Renal cortical epithelial cell (primary cell): ENCODE measurements at places on chromosomes 3 and 15.

- no peak for DNase-seq
Observed at GRCh38 chr15:26516102-26516980, 256.5 kb downstream of the GABRB3 start.

DNA sequence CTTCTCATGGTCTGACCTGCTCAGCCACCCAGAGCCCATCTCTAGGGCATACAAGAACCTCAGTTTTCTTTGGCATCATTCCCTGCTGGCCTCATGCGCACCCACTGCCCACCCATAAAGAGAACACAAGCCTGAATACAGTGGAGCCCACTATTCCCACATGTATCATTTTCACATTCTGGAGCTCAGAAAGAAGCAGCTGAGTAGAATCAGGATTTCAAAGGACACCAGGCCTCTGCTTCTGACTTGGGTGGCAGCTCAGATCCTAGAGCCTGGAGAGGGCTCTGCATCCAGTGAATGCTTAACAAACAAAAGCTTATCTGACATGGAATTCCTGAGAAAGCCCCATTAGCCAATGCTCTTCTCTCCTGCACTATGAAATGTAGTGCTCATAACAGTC is 34.7 kb downstream of the RBP2 start:
- no peak for DNase-seq

- peak; percentile 86 for DNase-seq
Observed at GRCh38 chr3:134009345-134010000, 20.3 kb downstream of the SLCO2A1 start.

GRCh38 chr15:92637626-92638025 is 17.9 kb downstream of the FAM174B start:
- DNase-seq = no peak

DNA sequence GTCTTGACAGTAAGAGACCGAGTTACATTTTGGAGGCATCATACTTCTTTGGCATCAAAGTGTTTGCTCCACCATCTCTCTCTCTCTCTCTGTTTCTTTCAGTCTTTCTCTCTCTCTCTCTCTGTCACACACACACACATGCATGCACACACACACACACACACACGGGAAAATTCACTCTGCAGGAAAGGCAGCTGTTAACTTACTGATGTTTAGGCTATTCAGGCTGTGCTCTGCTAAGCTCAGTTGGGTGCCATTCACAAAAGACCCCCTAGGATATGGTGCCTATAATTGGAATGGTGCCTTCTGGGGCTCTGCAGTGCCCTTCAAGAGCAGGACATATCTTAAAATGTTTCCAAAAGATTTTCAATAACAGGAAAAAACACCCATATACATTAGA is 78.2 kb downstream of the KCNH8 start:
- DNase-seq = no peak

DNA sequence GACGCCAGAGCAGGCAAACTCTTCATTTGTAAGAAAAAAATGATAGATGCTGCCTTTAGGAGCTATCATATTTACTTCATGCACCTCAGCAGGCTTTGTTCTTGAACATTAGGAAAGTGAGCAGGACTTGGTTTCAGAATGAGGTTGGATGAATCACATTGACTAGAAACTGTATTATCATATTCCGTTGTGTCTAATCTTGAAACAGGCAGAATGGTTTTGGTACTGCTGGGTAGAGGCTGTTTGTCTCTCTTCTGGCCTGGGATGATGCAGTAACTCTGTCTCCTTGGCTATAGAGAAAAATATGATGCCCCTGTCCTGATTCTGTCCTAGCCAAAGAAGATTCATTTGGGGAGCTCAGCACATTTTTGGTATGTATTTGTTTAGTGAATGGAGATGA is 344.2 kb upstream of the GRM7 start:
- DNase-seq = no peak

- DNase-seq = peak; percentile 3
Observed at GRCh38 chr3:113985541-113985940, 37.7 kb downstream of the ZDHHC23 start.

GRCh38 chr3:45689787-45690145 is 570 bp downstream of the SACM1L start:
- DNase-seq = peak; percentile 67

DNA sequence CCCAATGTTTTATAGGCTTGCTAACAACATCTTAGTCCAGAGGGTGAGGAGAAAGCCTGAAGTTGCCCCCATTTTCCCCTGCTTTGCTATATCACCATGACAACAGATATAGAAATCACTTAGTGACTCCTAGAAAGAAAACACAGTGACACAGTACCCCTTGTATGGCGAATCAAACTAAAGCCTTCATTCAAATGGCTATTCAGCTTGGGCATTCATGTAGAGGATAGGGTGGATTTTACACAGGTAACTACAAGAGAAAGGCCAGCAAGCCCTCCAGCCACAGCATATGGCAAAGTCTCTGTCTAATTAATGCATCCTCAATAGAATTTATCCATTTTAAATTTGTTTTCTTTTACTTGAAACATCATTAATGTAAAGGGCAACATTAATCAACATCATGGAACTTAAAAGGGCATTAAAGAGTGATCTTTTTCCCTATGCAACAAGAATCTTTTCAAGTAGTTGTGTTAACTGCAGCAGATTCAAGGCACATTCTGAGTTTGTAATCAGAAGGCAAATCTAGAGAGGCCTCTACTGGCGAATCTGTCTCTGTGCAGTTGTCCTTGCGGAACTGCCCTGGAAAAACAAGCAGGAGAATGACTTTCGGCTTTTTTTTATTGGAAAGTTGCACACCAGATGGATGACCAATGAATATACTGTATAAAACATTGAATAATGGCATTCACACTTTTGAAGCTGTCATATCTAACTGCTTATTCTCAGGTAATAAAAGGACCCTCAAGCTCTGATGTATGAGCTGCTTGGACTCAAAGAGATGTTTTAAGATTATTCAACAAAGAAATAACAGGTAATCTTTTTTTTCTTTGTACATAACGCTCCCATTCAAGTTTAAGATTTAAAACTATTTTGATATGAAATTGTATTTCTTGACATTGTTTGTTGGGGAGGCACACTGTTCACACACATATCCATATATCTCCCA is 621.7 kb upstream of the AGTR1 start:
- peak; percentile 72 for DNase-seq

DNA sequence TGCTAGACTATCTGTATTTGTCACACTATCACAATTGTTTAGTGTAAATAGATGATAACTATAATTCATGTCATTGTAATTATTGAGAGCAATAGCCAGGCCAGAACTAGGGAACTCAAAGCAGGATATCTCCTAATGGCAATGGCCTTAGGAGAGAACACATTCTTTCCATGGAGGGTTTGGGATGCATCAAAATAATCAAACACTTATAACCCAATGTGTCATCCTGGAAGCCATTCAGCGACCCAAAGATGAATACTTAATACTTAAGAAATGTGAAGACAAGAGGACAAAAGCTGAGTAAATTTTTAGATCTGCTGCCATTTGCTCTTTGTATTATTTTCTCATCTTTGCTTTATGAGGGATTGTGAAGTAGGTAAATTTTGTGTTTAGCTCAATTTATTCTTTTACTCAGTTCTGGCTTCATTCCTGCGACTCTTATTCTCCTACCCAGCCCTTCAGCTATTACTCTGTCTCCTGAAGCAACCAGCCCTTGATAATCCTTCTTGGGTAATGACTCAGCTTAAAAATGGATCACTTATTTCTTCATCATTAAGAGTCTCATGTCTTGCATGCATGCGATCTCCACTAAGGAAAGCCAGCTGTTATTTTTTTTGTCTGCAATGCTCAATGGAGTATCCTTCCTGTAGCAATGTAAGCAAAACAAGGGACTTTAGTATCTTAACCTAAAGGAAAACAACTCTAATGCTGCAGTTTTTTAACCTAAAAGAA is 2.0 kb downstream of the OR4F15 start:
- DNase-seq = peak; percentile 95

DNA sequence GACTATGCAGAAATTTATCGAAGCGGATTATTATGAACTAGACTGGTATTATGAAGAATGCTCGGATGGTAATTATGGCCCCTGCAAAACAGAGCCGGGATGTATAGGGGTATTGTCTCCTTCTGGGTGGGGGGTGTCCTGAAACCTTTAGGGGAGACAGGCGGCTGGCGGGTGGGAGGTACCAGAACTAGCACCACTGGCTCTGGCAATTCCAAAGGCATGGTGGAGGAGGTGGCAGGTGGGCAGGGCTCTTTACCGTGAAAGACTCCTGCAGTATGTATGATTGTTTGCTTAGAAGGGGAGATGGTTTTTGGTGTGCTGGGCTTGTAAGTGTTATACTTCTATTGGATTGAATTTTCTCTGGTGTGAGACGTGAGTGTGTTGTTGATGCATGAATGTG is 58.4 kb downstream of the TRAK1 start:
- no peak for DNase-seq

DNA sequence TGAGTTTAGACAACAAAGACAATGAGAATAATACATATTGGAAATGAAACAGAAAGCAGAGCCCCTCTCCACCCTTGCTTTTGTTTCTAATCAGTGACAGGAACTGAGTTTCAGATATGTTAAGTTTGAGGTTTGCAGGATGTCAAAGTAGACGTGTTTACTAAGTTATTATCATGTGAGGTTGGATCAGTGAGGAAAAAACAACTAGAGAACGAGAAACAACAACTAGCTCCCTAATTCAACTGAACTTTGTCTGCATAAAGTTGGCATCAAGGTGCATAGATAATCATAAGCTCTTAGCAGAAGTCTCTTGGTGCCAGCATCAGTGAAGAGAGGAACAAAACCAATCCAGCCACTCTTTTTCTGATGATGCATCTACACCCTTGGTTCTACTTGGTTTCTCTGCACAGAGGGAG is 491.1 kb upstream of the NR2F2 start:
- no peak for DNase-seq

GRCh38 chr3:56985878-56986277 is 74.6 kb upstream of the SPATA12 start:
- no peak for DNase-seq

DNA sequence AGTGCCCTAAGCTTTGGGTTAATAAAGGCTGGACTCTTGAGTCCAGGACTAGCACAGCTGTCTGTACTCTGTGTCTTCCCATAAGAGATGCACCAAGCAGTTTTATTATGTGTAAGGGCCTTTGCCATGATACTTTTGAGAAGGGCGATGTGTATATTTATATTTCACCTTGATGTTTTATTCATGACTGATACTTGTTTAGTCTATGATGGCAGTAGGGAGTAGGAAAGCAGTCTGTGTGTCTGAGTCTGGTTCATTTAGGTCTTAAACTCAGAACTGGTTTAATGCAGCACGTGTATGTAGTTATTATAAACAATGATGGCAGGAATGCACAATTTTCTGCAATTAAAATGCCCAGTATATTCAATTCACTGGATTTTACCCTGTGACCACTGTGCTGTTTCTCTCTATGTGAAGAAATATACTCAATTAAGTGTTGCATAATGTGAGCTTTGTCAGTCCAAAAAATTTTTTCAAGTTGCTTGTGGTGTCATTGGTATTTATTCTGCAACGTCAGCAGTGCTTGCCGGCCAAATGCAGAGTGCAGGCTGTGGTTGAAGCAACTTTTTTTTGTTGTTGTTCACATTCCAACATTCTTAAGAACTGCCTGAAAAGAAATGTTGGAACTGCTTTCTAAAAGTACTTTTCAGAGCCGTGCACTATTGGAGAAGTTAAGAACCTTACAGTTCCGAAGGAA is 423.7 kb upstream of the SEMA6D start:
- DNase-seq = peak; percentile 89

DNA sequence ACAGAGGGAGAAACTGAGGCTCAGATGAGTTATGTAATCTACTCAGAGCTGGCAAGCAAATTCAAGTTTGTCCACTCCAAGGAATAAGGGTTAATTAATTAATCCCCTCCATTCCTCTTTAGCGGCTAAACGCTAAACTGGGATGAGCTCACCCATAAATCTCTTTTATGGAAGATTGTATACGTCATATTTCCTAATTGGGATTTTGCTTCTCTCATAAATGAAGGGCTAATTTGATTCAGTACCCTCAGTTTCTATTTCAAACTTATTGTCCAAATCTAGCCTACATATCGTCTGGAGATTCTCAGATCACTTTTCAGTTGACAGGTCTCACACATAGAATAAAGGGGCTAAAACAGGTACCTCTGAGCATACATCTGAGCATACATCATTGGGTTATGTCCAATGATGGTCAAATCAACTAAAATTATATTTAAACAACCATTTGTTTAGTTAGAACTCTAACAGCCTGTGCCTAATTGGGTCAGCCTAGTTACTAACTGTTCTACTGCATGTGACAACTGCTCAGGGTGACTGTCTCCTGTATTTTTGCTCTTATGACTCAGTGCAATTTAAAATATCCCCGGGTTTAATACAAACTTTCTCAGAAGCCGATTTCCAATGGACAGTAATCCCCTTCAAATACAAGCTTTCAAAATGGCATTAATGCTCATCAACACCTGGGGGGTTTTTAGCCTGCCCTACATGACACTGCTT is 57.6 kb upstream of the PLXND1 start:
- peak; percentile 46 for DNase-seq

DNA sequence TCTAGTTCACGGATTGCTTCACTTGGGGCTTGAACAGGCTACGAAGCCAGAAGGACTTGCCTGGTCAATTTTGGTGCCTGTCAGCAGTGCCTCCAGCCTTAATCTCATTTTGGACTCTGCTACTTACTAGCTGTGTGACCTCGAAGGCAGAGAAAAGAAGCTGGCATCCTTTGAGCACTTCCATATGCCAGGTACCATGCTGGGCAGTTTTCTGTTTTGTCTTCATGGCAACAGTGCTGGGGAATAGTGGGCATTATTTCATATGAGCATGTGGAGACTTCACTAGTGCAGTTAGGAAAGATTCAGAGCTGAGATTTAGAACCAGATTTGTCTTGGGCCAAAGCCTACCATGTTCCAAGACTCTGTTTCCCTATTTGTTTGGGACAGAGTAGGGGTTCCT is 92.2 kb downstream of the LRTM1 start:
- no peak for DNase-seq

GRCh38 chr3:36693670-36694069 is 70.7 kb downstream of the DCLK3 start:
- DNase-seq = no peak

GRCh38 chr3:100518244-100518643 is 25.8 kb downstream of the TMEM45A start:
- DNase-seq = peak; percentile 38

DNA sequence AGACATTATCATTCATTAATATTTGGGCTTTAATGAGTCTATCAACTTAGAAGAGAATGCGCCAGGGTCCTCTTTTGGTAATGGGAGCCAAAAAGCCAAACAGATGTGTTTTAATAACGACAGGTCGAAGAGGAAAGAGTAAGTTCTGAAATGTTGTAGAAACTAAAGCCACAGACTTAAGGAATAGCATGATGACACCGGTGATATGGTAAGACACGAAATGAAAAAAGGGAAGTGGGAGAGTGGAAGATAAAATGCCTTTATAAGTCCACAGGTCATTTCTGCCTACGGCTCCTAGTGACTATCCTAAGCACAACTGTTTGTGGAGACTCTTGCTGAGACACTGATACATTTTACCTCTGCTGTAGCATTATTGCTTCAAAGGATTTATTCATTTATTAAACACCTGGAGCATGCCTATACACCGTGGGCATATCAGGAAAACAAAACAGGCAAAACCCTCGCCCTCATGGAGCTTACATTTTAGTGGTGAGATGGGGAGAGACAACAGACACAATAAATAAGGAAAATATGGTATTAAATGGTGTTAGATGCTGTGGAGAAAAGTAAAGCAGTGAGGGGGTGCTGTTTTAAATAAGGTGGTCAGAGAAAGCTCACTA is 11.7 kb upstream of the CD47 start:
- no peak for DNase-seq
